CD4-positive, alpha-beta T cell treated with Interferon alpha-2 for 1 hour (primary cell): ENCODE measurements at places on chromosomes 7 and 10.

- no peak for DNase-seq
Measured at GRCh38 chr7:116399819-116400218, 99.7 kb upstream of the CAV2 start.

GRCh38 chr7:99733448-99733847, 1.5 kb downstream of the CYP3A7 start:
- no peak for DNase-seq

- no peak for DNase-seq
Measured at GRCh38 chr10:59864141-59864962, 42.0 kb downstream of the CCDC6 start.

DNA sequence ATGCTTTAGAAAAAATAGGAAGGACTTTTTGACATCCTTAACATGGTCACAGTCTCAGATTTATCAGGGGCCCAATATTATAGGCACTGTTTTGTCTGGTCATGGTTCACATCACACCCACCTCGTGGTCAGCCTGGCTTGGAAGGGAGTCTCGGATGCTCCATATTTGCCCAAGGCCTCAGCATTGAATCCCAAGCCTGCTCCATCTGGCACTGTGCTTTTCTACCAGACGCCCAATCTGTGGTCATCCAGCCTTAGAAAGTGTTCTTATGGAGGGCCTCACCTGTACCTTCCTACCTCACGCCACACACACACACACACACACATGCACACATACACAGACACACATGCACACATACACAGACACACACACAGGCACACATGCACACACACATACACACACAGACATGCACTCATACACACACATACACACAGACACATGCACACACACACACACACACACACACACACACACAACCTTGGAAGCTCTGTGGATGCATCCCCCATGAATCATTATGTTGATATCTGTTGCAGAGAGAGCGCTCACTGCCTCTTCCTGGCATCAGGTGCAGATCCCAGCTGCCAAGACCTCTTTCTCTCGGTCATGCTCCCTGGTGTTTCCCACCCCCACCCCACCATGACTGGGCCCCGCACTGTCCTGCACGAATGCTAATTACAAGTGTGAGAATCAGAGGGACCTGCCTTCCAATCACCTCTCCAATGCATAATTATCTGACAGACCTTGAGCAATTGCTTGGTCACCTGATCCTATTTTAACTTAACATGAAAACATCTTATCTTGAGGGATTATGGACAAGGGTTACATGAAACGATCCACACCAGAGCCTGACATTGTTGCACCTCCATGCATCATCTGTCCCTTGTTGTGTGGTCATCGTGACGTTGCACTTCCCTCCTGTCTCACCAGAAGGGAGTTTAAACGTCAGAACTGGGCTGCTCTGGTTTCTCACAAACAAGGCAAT, 122.7 kb upstream of the TMEM72 start:
- no peak for DNase-seq

GRCh38 chr10:64486149-64486548, 964.9 kb downstream of the REEP3 start:
- no peak for DNase-seq

DNA sequence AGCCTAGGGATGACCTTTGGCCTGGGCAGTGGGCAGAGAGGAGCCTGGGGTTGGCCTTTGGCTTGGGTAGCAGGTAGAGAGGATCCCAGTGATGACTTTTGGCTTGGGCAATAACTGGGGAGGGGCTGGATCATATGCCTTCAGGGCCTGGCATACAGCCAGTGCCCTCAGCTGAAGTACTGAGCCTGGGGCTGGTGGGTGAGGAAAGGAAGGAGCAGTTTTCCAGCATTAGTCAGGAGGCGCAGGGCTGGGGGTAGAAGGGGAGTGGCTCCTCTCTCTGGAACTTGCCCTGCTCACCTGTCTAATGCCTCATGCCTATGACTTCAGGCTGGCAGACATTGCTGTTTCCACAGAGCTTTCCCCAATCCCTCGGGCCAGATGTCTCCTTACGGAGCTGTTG, 15.2 kb upstream of the COMTD1 start:
- DNase-seq = no peak

DNA sequence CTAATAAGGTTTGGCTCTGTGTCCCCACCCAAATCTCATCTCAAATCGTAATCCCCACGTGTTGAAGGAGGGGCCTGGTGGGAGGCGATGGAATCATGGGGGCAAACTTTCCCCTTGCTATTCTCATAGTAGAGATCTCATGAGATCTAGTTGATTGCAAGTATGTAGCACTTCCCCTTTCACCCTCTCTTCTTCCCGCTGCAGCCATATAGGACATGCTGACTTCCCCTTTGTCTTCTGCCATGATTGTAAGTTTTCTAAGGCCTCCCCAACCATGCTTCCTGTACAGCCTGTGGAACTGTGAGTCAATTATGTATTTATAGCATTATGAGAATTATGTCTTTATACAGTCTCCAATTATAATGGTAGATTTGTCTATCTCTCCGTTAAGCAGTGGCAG, 594.5 kb downstream of the ACTR3B start:
- no peak for DNase-seq

GRCh38 chr7:130286881-130287280, 6.1 kb upstream of the CPA4 start:
- no peak for DNase-seq

DNA sequence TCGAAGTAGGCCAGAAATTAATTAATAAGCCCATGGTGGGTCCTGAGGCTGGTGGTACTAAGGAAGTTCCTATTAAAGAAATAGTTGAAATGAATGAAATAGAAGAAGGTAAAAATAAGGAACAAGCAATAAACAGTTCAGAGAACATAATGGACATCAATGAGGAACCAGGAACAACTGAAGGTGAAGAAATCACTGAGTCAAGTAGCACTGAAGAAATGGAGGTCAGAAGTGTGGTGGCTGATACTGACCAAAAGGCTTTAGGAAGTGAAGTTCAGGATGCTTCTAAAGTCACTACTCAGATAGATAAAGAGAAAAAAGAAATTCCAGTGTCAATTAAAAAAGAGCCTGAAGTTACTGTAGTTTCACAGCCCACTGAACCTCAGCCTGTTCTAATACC, 36.0 kb downstream of the SLK start:
- DNase-seq = no peak

DNA sequence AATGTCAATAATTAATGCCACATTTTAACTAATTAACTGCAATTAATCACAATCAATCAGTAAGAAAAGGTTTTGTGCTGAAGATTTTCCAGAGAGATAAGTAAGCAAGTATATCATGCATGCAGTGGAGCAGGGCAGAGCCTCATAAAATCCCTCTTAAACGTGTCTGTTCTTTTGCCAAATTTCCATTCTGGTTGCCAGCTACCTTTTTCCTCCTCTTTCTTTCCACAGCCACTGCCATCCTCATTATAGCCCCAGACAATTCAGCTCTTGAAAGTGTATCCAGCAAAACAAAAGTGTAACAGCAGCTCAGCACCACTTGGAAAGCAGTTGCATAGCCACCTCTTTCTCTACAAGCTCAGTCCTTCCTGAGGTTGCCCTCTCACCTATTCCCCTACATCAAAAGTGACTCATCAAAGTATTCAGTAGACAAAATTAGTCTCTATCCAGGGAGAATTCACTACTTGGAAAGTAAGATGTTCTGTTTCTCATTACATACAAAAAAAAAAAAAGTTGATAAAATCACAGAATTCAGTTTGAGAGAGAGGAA, 26.9 kb upstream of the EPHB6 start:
- DNase-seq = no peak
